ENCODE measurements at places on chromosomes 7 and 10.

- DNase-seq, result no peak
These were observed 19.8 kb upstream of the SLC29A3 start for GRCh38 chr10:71299071-71299785.

- no peak for DNase-seq
These were observed 170.2 kb upstream of the KLF14 start for GRCh38 chr7:130904031-130904757.

GRCh38 chr7:64882341-64883112 lies 20.5 kb upstream of the ZNF273 start:
- DNase-seq, result no peak

DNA sequence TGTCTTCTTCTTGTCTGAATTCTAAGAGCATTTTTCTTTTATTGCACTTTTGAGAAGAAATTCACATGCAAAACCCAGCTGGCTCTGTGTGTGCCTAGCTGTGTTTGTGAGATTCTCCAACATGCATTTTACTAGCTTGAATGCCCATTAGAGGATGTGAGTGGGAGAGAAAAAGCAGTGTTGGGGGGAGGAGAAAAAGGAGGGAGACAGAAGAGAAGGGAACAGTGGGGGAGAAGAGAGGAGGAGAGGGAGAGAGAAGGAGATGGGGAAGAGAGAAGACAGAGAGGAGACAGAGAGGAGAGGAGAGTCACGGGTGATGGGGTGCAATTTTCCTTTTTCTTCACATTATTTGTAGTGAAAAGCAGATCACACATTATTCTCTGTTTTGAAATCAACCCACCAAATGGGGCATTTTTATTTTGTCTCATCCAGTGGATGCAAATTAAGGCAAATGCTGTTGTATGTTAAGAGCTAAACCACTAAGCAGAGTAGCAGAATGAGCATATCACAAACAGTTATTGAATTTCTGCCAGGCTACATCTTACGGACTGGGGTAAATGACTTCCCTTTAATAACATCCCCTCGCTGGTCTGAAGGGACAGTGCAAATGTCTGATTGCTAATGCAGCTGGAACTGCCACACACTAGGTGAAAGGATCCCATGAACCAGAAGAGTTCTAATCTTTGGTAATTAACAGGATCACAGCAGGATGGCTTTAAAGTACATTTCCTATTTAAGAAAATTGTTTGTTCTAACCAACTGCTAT lies 849 bp downstream of the LRRN3 start:
- no peak for DNase-seq

DNA sequence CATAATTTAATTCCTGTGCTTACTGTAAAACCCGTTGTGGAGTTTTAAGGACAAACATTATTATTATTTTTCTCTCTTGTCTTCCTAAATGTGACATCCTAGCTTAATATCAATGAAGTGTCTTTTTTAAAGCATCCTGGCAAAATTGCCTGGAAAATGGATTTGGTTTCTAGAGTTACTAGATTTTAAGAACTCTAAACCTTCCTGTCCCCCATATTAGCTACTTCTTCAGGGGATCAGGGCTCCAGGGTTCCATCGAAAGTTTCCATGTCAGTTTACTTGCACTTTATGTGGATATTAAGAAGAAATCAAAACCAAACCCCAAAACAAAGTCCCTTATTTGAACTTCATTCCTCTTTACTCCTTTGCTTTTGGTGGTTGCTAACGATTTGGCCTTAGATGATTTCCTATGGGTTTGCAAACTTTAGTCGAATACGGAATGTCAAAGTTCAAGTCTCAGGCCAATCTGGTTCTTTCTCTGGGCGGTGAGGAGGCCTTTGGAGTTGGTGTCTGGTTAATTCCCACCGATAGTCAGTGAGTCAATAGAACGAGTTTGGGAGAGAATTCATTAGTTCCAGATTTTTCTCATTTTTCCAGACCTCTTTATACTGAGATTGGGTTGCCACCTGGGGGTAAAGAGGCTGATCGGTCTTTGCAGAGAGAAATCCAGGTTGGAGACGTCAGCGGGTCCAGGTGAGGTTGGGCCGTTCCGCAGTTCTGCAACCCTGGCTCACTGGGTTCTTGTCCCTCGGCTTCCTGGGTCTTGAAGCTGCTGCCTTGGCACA lies 1.1 kb downstream of the CUX1 start:
- no peak for DNase-seq

- DNase-seq, result no peak
These were observed 18.6 kb downstream of the GNAT3 start for GRCh38 chr7:80493121-80493849.

- no peak for DNase-seq
These were observed 416.8 kb upstream of the SEMA3A start for GRCh38 chr7:84611391-84611790.

DNA sequence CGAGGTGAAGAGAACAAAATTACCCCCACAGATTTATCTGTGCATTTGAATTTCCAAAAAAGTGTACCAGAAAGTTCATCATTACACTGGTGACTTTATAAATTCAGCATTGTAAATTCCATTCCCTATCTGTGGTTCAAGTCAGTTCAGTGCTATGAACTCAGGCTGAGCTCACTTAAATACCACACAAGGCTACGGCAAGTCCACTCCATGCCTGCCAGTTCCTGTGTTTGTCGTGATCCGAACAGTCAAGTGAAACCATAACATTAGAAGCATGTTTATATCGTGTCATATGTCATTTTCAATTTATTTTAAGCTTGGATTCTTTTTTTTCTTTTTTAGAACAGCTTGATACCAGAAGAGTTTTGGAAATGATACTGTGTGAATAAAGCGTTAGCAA lies 14.8 kb downstream of the MBL2 start:
- no peak for DNase-seq

- no peak for DNase-seq
These were observed 236.4 kb upstream of the GRM3 start for GRCh38 chr7:86407291-86407690.

- no peak for DNase-seq
These were observed 104.5 kb upstream of the INSYN2A start for GRCh38 chr10:127300868-127301321.

- no peak for DNase-seq
These were observed 174.7 kb upstream of the GRB10 start for GRCh38 chr7:50957431-50957830.

All from stimulated activated CD8-positive, alpha-beta memory T cell treated with anti-CD3 and anti-CD28 coated beads, Interleukin-15, amount 100 ng/mL, for 4 hours (primary cell).